Upper lobe of left lung (tissue), 6 donors: ENCODE measurements at places on chromosomes 7 and 10.

DNA sequence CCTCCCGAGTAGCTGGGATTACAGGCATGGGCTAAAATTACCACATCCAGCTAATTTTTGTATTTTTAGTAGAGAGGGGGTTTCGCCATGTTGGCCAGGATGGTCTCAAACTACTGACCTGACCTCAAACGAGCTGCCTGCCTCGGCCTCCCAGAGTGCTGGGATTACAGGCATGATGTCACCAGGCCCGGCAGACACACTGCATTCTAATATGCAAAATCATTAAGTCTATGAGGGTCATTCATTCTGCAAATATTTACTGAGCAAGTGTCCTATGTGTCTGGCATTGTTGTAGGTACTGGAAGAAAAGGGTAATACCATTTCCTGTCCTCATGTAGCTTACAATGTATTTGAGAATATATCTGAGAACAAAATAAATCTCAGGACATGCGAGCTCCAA, 2.7 kb downstream of the PUS7 start:
- no peak for DNase-seq

- DNase-seq, result no peak
These were observed 10.4 kb downstream of the TM9SF3 start for GRCh38 chr10:96576277-96576980.

- no peak for DNase-seq
These were observed 129.6 kb downstream of the DKK1 start for GRCh38 chr10:52443419-52444388.

DNA sequence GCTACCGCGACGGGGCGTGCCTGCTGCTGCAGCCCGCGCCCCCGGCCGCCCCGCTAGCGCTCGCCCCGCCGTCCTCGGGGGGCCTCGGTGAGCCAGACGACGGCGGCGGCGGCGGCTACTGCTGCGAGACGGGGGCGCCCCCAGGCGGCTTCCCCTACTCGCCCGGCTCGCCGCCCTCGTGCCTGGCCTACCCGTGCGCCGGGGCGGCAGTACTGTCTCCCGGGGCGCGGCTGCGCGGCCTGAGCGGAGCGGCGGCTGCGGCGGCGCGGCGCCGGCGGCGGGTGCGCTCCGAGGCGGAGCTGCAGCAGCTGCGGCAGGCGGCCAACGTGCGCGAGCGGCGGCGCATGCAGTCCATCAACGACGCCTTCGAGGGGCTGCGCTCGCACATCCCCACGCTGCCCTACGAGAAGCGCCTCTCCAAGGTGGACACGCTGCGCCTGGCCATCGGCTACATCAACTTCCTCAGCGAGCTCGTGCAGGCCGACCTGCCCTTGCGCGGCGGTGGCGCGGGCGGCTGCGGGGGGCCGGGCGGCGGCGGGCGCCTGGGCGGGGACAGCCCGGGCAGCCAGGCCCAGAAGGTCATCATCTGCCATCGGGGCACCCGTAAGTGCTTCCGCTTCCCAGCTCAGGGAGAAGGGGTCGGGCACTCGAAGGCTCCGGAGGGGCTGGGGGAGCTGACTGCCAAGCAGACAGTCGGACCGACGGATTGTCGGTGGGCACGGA, 761 bp downstream of the PTF1A start:
- DNase-seq, result no peak

DNA sequence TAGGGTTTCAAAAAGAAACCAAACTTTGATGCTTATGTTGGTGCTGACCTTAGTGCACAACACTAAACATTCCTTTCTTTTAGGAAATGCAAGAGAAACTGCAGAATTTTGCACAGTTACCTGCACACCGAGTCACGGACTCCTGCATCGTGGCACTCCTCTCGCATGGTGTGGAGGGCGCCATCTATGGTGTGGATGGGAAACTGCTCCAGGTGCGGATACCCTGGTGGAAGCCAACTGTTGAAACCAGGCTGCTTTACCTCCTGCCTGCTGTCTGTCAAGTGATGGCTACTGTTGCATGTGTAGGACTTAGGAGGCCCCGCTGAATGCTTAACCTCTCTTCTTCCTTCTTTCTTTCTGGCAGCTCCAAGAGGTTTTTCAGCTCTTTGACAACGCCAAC, 11.7 kb downstream of the CASP2 start:
- DNase-seq, result no peak

- DNase-seq, result no peak
These were observed 798 bp downstream of the ZNF425 start for GRCh38 chr7:149125189-149125862.

- peak; percentile 30 for DNase-seq
These were observed 361.6 kb upstream of the SHH start for GRCh38 chr7:156173748-156174353.

DNA sequence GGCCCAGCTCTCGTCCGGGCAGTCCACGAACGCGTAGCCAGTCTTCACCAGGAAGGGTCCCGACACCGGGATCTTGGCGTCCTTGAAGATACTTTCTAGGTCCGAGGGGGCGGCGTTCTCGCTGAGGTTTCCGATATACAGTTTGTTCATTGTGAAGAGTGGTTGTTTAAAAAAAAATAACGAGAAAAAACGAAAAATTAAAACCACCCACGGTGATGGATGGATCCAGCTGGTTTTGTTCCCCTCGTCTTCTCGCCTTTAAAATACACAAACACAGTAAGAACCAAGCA, 385 bp downstream of the IGF2BP3 start:
- DNase-seq, result no peak

- peak; percentile 35 for DNase-seq
These were observed 122.3 kb downstream of the WDR37 start for GRCh38 chr10:1178506-1178905.

GRCh38 chr7:6271060-6271658, 1.3 kb downstream of the CYTH3 start:
- DNase-seq, result peak; percentile 72

- DNase-seq, result no peak
These were observed 37.0 kb downstream of the JAKMIP3 start for GRCh38 chr10:132102717-132103110.

- DNase-seq, result no peak
These were observed 79.2 kb downstream of the PHTF2 start for GRCh38 chr7:77877791-77878190.

DNA sequence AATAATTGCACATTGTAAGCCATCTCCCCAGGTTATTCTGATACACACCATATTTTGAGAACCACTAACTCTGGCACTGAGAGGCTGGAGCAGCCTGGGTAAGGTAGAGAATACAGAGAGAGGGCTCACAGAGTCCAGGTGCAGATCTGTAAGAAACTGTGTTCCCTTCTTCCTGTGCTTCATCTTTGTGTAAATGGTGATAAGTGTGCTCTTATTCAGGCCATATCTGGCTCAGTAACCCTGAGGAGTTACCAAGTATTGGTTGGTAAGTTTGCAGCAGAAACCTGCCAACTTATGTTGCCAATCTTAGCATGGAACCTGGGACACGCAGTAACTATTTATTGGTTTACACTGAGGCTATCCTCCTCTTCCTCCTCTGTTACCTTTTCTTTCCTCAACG, 16.2 kb upstream of the ICA1 start:
- no peak for DNase-seq

- no peak for DNase-seq
These were observed 80.5 kb upstream of the MKI67 start for GRCh38 chr10:128206676-128207075.

GRCh38 chr7:105577251-105577650, 4.0 kb downstream of the EFCAB10 start:
- no peak for DNase-seq

DNA sequence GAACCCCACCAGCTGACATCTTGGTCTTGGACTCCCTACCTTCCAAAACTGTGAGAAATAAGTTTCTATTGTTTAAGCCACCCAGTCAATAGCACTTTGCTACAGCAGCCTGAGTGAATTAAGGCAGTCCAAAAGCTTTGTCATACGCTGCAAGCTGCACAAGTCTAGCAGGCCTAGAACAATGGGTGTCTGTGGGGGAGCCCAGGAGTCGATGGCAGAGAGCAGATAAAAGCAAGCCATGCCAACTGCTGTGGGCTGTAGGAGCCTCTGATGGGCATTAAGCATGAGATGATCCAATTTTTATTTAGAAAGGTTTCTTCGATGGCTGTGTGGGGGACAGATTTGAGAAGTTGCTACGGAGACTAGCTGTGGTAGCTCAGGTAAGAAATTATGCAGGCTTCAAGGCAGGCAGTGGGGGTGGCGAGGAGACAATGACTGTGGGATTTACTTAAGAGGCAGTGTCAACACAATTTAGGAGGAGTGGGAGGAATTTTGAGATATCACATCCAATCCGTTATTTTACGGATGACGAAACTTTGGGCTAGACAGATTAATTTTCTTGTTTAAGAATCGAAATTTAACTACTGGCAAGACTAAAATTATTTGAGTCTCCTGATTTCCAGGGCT, 110.4 kb downstream of the NRCAM start:
- DNase-seq, result no peak

DNA sequence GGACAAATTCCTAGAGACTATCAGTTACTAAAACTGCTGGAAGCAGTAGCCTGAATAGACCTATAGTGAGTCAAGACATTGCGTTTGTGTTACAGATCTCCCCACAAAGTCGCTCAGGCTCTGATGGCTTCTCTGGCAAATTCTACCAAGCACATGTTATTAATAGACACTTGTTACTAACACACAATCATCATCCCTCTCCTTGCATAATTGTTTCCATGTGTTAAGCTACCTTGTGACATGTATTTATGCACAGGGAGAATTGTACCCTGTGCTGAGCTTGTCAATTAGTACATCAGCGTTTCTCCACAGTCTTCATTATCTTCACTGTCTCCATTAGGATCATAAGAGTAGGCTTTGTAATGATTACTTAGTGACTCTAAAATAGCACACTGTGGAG, 31.2 kb downstream of the DYNC2I1 start:
- DNase-seq, result no peak

DNA sequence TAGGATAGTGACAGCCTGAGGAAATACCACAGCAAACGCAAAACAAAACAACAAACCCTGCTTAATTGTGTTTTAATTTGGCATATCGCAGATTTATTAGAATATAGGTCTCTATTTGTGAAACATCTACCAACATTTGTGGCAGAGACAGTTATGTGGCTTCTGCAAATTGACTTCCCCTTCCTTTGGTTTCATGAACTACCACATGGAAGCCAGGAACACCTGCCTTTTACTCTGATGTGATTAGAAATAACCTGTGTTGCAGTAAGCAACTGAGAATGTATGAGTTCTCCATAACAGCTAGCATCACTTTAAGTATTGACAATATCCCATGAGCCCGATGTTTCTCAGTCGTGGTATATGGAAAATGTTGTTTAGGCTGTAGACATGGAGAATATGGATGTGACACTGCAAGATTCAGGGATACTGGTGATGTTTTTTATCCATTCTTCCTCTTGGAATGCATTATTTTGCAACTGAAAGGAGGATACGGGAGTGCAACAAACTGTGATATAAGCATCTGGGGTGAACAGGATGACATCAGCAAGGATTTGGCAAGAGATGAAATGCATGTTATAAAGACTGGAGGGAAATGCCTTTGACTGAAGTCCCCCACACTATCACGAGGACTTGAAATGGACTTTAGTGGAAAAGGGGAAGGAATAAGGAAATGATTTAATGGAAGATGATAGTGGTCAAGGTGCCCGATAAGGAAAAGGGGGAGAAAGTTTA, 95.9 kb downstream of the CUBN start:
- no peak for DNase-seq

DNA sequence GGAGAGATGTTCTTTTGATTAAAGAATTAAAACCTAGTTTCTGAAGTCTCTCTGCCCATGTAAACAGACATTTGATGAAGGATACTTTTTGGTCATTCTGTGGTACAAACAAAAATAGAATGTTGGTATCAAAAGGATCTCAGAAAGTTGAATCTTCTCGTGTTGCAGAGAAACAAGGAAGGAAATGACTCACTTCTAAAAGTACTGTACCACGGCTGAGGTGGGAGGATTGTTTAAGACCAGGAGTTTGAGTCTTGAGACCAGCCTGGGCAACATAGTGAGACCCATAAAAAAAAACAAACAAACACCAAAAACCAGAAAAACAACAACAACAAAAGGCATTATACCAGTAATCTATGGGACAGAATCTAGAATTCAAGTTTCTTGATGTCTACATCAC, 69.7 kb downstream of the PRSS58 start:
- no peak for DNase-seq

- DNase-seq, result no peak
These were observed 504 bp upstream of the BMPER start for GRCh38 chr7:33904681-33905388.

GRCh38 chr7:128214463-128214862, 26.6 kb upstream of the LEP start:
- DNase-seq, result no peak

DNA sequence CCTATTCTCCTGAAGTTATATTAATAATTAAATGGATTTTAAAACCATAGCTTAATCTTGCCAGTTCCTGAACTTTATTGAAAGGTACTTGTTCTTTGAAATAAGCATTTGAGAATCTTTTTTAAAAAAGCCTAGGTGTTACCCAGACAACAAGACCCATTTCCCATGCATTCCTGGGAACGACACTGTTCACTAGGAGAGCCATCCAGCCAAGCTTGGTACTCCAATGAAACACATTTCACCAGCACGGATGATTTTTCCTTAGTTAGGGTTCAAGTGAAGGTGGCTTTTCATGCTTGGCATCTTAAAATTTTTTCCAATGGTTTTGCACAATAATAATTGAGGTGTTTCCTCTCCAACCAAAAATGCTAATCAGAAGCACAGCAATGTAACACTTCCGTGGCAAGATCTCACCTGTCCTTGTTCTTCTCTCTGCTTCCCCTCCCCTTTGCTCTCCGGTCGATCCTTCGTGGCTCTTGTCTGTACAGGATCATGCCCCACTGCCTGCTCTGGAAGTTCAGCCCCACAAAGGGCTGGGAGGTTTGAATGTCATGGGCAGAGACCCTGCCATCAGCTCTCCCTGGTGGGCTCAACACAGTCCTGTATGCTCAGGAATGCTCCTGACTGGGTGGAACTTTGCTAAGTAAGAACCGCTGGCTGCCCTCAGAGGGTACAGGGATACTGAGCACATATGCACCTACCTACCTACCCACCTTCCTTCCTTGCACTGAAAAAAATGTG, 69.7 kb upstream of the AQP1 start:
- DNase-seq, result no peak

DNA sequence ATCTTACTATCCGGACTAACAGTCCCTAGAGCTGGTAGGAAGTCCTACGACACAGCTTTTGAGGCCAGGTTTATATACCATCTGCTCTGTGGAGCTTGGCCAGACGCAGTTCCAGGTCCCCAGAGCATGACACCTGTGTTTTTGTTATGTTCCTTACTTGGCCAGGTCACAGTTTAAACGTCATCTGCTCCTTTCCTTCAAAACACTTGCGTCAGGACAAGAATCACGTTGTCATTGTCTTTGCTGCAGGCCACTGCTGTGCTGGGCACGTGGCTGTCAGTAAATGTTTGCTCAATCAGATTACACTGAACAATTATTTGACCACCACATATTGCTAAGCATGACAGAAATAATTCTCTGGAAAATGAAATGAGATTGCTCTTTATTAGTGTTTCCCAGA, 23.9 kb downstream of the SLC18A2 start:
- DNase-seq, result no peak

GRCh38 chr10:96416643-96417042, 57.8 kb upstream of the OPALIN start:
- no peak for DNase-seq
